GM10248 (cell line): ENCODE measurements at places on chromosomes 11 and 22.

DNA sequence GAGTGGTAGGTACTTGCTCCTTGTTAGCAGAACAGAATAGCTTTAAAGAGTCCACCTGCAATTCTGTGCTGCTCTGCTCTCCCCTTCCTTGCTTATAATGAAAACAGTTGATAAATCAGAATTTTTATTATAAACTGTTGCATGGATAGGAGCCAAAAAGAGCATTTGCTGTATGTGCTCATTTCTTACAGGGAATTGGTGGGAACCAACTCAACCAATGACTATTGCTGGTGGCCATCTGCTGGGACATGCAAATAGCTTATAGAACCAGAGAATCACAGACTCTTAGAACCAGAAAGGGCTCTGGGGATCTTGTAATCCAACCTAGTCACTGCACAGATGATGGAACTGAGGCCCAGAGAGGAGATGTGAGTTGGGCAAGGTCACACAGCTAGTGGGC is 43.1 kb upstream of the NECTIN1 start:
- no peak for DNase-seq

DNA sequence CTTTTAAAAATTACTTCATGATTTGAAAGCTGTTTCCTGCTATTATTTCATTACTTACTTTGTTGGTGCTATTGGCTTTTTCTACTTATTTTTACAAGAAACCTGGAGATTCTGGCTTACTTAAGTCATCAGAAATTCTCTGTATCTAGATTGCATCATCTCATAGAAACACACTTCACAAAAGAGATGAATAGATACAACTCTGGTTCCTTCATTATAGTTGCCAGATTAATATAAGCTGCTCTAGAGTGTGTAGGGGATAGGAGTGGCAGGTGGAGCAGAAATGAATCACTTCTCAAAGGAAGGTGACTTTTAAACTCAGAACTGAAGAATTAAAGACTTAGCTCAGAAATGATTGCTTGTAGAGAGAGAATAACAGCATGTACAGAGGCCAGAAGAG is 20.0 kb downstream of the CYP2R1 start:
- no peak for DNase-seq

GRCh38 chr11:12922980-12923507 is 86.1 kb upstream of the RASSF10 start:
- DNase-seq, result no peak

DNA sequence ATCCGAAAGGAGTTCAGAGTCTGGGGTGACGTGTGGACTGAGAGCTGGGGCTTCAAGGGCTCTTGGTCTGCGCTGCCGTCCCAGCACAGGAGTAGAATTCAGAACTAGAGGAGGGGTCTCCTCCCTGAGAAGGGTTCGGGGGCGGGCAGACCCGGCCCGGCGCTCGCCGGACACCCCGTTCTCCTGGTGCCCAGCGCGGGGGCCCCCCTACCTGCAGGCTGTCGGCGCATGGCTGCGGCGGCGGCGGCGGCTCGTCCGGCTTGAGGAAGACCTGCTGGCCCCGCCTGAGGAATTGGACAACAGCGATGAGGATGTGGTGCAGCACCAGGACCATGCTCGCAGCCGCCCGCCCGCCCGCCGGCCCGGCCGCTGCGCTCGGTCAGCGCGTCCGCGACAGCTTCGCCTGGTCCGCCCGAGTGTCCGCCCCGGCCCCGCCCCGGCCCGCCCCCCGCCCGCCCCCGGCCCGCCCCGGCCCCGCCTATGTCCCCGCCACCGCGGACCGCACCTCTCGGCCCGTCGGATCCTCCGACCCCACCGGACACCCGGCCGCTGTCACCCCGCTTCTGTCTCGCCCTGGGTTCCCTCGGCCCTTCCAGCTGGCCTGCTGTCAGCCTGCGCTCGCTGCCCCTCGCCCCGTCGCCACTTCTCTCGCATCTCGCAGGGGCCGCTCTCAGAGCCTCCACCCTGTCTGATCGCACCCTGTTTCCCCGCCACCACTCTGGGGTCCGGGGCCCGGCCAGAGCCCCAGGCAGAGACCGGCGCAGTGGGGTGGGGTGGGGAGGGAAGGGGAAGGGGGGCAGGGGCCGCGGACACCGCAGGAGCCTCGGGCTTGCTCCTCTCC is 32.0 kb downstream of the PDE2A start:
- peak; percentile 47 for DNase-seq

DNA sequence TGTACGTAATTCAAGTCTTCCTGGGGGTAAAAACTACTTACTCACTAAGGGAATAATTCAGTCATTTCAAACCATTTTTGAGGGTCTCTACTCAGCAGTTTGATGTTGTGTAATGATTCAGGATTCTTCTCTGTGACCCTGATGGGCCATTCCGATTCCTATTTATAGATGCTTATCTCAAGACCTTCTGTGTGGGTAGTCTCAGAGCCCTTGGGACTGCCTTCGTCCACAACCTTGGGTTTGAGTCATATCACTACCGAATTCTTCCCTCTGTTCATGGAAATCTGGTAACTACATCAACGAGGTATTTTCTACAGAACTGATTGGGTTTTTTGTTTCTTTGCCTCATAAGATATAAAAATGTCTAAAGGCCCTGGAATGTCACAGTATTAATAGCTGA is 14.3 kb upstream of the CBX6 start:
- no peak for DNase-seq

GRCh38 chr11:11451501-11452005 is 98.5 kb upstream of the CSNK2A3 start:
- DNase-seq, result peak; percentile 71

DNA sequence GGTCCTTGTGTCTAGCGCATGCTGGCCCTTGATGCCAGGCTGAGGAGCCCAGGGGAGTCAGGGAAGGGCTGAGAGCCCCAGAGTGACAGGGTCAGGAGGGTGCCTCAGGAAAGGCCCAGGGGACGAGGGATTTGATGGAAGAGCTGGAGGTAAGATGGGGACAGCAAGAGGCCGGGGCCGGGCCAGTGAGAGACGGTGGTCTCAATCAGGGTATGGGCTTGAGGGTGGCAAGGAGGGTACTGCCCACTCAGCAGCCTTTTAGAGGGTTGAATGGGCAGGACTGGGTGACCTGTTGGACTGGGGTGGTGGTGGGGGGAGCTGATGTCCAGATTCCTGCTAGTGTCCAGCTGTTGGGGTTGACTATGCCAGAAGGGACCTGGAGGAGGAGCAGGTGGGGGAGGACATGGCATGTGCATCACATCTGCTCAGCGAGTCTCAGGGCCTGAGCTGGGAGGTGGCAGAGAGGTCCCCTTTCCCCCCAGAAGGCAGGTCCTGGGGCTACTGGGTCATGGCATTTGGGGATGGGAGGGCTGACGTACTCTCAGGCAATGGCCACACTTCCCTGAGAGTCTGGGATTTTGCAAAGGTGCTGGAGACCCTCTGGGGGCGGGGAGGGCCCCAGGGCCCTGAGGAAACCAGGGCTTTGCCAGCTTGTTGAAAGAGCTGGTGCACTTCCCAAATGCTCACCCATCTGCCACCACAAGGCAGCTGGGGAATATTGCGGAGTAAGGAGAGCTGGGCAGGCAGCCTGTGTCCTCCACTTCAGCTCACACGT is 18.4 kb downstream of the MYO7A start:
- no peak for DNase-seq

- no peak for DNase-seq
These were observed 2.9 kb downstream of the PIK3IP1 start for GRCh38 chr22:31289344-31289743.

GRCh38 chr11:27392278-27393114 is 29.5 kb upstream of the CCDC34 start:
- DNase-seq, result no peak

DNA sequence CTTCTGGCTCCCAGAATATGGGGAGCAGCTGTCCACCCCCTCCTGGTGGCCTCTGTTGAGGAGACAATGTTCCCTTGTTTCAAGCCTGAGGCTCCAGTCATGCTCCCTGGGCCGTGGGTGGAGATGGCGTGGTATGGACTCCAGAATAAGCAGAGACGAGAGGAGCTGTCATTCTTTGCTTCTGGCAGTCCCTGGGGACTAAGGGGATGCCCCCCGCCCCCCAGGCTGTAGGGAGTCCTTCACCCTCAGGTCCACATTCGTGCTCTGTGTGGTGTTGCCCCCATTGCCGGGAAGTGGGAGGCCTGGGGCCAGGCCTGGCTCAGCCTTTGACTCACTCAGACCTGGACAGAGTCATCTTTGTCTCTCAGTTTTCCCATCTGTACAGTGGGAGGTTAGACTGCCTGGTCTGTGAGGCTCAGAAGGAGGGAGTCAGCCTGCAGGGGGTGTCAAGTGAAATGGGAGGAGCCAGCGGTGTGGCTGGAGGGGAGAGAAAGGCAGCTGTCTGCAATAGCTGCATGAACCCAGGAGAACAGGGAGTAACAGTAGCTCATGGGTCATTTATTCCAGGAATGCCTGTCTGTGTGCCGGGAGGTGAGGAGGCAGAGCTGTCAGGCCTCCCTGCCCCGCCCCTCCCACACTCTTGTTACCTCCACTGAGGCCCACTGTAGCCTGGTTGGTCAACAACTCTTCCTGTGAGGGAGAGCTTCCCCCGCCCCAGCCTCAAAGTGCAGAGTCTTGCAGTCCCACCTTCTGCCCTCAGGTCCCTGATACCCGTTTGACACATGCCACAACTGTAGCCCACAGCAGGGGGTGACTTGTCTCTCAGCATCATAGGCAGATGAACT is 6.3 kb downstream of the ARHGEF17 start:
- DNase-seq, result peak; percentile 65

- no peak for DNase-seq
These were observed 106.8 kb downstream of the CCDC83 start for GRCh38 chr11:85961930-85962363.

DNA sequence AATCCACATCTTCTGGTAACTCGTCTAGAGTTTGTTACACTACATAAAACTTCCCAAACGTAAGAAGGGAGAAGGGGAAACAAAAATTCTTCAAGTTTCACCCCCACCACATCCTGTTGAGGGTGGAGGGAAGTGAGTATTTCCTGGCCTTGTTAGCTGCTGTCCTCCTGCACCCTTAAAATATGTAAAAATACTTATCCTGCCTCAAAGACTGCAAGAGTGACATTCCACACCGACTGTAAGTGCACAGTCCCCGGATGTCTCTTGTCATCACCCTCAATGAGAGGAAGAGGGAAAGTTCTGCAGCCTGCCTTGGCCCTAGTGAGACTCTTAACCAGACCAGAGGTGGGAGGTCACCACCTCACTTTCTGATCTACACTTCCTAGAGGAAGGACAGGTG is 3.3 kb downstream of the TMEM121B start:
- DNase-seq, result no peak

- DNase-seq, result no peak
These were observed 880.8 kb downstream of the FAM181B start for GRCh38 chr11:81852896-81853295.
